ENCODE measurements at places on chromosomes 7 and 10.

DNA sequence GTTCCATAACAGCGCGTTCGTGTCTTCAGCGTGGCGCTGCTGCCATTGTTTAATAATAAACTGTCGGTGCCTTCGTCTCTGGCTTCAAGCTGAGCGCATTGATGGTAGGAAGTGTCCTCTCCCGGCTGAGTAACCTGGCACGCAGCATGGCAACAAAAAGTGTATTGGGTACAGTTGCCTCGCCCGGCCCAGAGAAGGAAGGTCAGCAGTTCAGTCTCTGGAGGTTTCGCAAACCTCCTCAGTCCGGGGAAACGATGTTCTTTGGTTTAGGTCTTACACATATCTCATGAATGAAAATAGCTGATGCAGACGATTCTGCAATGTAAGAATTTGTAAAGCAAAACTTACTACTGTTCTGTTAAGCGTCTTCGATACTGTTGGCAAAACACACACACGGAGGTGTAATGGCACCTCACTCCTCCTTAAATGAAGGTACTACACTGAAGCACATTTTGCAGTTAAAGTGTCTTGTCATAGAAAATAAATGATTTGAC, 739 bp upstream of the CCDC186 start:
- DNase-seq, result no peak
- no peaks in the 10 kb centered on the region for H3K27me3 ChIP-seq
- no peaks in the 10 kb centered on the region for H3K36me3 ChIP-seq
- peak overlapping the region; percentile 99 for H3K4me3 ChIP-seq
- peak overlapping the region; percentile 99 for H3K27ac ChIP-seq

DNA sequence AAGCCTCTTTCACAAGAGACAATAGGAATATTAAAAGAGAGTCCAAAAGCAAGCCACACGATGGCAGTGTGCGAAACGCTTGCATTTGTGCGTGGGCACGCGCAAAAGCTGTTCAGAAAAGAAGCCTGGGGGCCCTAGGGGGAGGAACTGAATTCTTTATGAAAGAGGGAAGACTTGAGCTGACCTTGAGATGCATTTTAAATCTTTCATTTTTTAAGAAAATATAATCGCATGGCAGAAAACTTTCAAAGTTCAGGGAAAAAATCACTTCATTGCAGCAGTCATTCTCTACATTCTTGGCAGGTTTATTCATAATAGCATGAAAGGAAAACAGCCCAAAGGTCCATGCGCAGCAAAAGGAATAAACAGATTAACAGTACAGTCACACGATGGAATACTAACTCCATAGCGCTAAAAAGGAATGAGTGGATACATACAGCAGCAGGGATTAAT, 206.5 kb upstream of the PRKCQ start:
- DNase-seq, result no peak
- H3K4me3 ChIP-seq, result no peak overlapping the region
- H3K27me3 ChIP-seq, result peaks cover 57% of the 10 kb centered on the region
- no peak overlapping the region for H3K27ac ChIP-seq
- no peaks in the 10 kb centered on the region for H3K4me1 ChIP-seq
- peaks cover 6% of the 10 kb centered on the region for H3K36me3 ChIP-seq

DNA sequence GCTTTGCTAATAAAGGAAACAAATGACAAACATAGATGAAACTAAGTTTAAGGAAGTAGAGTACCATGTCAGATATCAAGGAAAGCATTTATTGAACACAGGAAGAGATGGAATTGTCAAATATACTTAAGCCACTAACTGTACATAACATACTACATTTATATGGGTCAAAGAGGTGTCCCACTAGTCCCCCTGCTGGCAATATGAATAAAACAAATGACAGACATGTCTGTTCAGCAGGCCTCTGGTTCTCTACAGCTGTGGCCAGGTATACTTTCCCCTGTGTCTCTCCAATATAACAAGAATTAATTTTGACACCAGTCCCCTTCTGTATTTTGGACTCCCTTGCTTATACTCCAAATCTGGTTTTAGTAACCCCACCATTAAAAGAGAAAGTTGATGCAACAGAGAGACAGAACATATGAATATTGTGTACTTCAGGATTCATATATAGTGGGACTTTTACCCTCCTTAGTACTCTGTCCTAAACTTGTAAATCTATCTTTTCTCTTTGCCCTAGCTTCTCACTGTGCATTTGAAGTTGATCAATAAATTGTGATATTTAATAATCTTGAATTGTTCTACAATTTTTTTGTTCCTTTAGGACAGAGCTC, 42.9 kb downstream of the CD36 start:
- H3K4me1 ChIP-seq, result no peaks in the 10 kb centered on the region
- no peaks in the 10 kb centered on the region for H3K36me3 ChIP-seq
- no peak overlapping the region for H3K27ac ChIP-seq

GRCh38 chr10:123934846-123935245, 43.2 kb upstream of the CPXM2 start:
- no peak overlapping the region for H3K4me3 ChIP-seq
- DNase-seq, result no peak
- H3K27ac ChIP-seq, result no peak overlapping the region

DNA sequence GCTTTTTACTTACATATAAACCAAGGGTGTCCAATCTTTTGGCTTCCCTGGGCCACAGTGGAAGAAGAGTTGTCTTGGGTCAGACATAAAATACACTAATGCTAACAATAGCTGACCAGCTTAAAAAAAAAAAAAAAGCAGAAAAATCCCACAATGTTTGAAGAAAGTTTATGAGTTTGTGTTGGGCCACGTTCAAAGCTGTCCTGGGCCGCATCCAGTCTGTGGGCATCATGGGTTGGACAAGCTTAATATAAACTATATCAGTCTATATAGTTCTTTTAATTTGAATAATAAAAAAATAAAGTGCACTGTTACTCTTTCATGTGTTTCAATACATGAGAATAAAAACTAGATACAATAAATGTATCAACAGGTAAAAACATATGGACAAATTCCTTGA, 179.9 kb downstream of the DNAJC1 start:
- H3K27ac ChIP-seq, result no peak overlapping the region
- no peaks in the 10 kb centered on the region for H3K4me1 ChIP-seq
- no peak overlapping the region for H3K4me3 ChIP-seq
- DNase-seq, result no peak
- H3K27me3 ChIP-seq, result no peaks in the 10 kb centered on the region

GRCh38 chr10:49610458-49611165, 502 bp downstream of the SLC18A3 start:
- H3K4me1 ChIP-seq, result peaks cover 5% of the 10 kb centered on the region
- no peak for DNase-seq
- no peak overlapping the region for H3K27ac ChIP-seq
- no peak overlapping the region for H3K4me3 ChIP-seq
- H3K27me3 ChIP-seq, result peaks cover 65% of the 10 kb centered on the region
- peaks cover 3% of the 10 kb centered on the region for H3K36me3 ChIP-seq

- H3K4me3 ChIP-seq, result no peak overlapping the region
- H3K36me3 ChIP-seq, result no peaks in the 10 kb centered on the region
- H3K27me3 ChIP-seq, result peaks cover 46% of the 10 kb centered on the region
- no peak for DNase-seq
- no peak overlapping the region for H3K27ac ChIP-seq
- peaks cover 3% of the 10 kb centered on the region for H3K4me1 ChIP-seq
These were observed 6.2 kb upstream of the ZAN start for GRCh38 chr7:100726996-100727761.

GRCh38 chr7:155532792-155533119, 13.6 kb downstream of the CNPY1 start:
- H3K27ac ChIP-seq, result no peak overlapping the region
- no peak for DNase-seq
- peaks cover 13% of the 10 kb centered on the region for H3K4me1 ChIP-seq
- peak overlapping the region; percentile 81 for H3K4me3 ChIP-seq
- peaks cover 87% of the 10 kb centered on the region for H3K27me3 ChIP-seq

DNA sequence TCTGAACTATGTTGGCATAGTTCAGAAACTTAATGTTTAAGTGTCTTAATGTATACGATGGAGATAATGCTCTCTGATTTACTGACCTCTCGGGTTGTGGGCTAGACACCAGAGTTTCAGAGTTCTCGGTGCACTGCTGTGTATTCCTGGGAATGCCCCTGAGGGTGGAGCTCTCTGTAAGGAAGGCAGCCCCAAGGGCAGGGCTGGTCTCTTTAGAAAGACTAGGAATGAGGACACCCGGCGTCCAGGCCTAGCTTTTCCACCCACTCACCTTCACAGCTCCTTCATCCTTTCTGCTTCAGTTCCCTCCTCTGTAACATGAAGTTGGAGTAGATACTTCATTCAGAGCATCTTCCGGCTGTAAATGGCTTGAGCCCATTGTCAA, 536.6 kb upstream of the GALNT17 start:
- peaks cover 2% of the 10 kb centered on the region for H3K36me3 ChIP-seq
- DNase-seq, result no peak
- H3K4me1 ChIP-seq, result peaks cover 2% of the 10 kb centered on the region
- H3K27me3 ChIP-seq, result peaks cover 33% of the 10 kb centered on the region
- no peak overlapping the region for H3K27ac ChIP-seq

GRCh38 chr7:43537765-43538403, 45.0 kb upstream of the STK17A start:
- H3K27me3 ChIP-seq, result peaks cover 19% of the 10 kb centered on the region
- DNase-seq, result no peak
- H3K4me3 ChIP-seq, result no peak overlapping the region
- no peaks in the 10 kb centered on the region for H3K36me3 ChIP-seq
- no peaks in the 10 kb centered on the region for H3K4me1 ChIP-seq

- peak overlapping the region; percentile 93 for H3K27ac ChIP-seq
- peaks cover 19% of the 10 kb centered on the region for H3K4me1 ChIP-seq
- H3K27me3 ChIP-seq, result peaks cover 2% of the 10 kb centered on the region
- peak; percentile 23 for DNase-seq
These were observed 197.6 kb upstream of the ZNF32 start for GRCh38 chr10:43846187-43846680.

DNA sequence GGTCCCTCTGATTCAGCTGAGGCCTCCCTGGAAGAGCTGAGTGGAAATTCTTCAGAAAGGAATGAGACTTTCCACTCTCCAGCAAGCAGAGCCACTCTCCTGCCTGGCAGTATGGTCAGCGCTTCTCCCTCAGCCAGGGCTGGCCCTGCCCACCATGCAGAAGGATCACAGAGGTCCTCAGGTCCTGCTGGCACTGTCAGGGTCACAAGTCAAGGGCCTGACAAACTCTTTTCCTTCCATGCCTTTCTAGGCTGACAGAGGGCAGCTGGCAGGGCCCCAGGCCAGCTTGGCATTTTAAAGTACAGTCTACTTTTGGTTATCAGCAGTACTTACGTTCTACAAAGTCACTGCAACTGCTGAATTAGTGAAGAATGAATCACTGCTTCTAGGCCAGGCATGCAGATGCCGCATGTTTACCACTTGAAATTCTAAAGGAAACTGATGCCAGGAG, 119.3 kb upstream of the FRMD4A start:
- H3K4me1 ChIP-seq, result no peaks in the 10 kb centered on the region
- no peaks in the 10 kb centered on the region for H3K36me3 ChIP-seq
- DNase-seq, result no peak
- H3K4me3 ChIP-seq, result no peak overlapping the region
- H3K27me3 ChIP-seq, result peaks cover 4% of the 10 kb centered on the region

- H3K36me3 ChIP-seq, result no peaks in the 10 kb centered on the region
- peaks cover 34% of the 10 kb centered on the region for H3K27me3 ChIP-seq
- no peak for DNase-seq
- no peak overlapping the region for H3K4me3 ChIP-seq
- H3K4me1 ChIP-seq, result no peaks in the 10 kb centered on the region
These were observed 30.2 kb downstream of the MET start for GRCh38 chr7:116702046-116702785.

DNA sequence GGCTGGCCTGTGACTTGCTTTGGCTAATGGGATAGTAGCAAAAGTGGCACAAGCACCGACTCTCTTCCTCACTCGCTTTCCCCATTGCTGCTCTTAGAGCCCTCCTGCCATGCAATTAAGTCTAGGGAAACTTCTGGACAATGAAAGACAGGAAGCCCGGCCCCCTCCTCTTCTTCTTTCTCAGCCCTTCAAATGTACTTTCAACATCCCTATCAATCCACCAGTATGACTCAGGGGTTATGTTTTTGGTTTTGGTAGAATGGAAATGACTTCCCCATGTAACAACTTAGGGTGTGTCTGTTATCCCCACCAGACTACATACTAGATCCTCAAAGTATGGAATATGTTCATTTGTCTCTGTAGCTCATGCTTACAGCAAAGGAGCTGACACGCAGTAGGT, 139.0 kb upstream of the GDF10 start:
- peaks cover 11% of the 10 kb centered on the region for H3K27me3 ChIP-seq
- no peak overlapping the region for H3K27ac ChIP-seq
- peaks cover 9% of the 10 kb centered on the region for H3K4me1 ChIP-seq

- H3K4me3 ChIP-seq, result peak overlapping the region; percentile 89
- H3K36me3 ChIP-seq, result peaks cover 13% of the 10 kb centered on the region
- DNase-seq, result no peak
These were observed 1.7 kb upstream of the CDH23 start for GRCh38 chr10:71394926-71395562.

GRCh38 chr7:51144178-51144577, 172.4 kb downstream of the COBL start:
- H3K27ac ChIP-seq, result no peak overlapping the region
- H3K36me3 ChIP-seq, result peaks cover 2% of the 10 kb centered on the region
- H3K4me1 ChIP-seq, result peaks cover 3% of the 10 kb centered on the region
- H3K4me3 ChIP-seq, result no peak overlapping the region
- H3K27me3 ChIP-seq, result peaks cover 12% of the 10 kb centered on the region

DNA sequence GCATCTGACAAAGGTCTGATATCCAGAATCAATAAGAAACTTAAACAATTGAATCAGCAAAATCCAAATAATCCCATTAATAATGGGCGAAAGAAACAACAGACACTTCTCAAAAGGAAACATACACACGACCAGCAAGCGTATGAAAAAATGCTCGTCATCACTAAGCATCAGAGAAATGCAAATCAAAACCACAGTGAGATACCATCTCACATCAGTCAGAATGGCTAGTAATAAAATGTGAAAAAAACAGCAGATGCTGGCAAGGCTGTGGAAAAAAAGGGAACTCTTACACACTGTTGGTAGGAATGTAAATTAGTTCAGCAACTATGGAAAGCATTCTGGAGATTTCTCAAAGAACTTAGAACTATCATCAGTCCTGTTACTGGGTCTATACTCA, 496.7 kb downstream of the SH2D4B start:
- DNase-seq, result no peak
- H3K27ac ChIP-seq, result no peak overlapping the region
- no peaks in the 10 kb centered on the region for H3K4me1 ChIP-seq
- no peak overlapping the region for H3K4me3 ChIP-seq
- no peaks in the 10 kb centered on the region for H3K27me3 ChIP-seq
